ENCODE measurements at places on chromosomes 5 and 9.

DNA sequence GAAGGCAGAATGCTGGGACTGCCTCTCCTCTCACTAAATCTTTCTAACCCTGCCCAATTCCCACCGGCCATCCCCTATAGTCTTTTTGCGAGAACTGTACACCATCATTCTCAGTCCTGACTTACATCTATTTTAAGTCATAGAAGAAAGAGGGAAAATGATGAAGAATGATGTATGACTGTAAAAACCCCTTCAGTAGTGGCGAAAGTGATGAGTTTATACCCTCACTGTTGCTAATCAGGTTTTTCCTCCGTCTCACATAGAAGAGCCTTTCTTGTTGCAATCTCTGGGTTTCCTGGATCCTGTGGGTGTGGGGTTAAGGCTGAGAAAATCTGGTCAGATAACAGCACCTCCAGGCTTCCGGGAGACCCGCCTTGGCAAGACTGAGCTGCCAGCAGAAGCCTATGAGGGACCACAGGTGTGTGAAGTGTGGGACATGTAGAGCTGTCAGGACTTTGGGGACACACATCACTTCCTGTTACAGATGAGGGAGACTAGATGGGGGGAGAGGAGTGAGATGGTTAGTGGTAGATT lies 147.1 kb upstream of the SLC12A2 start:
- DNase-seq, result no peak

DNA sequence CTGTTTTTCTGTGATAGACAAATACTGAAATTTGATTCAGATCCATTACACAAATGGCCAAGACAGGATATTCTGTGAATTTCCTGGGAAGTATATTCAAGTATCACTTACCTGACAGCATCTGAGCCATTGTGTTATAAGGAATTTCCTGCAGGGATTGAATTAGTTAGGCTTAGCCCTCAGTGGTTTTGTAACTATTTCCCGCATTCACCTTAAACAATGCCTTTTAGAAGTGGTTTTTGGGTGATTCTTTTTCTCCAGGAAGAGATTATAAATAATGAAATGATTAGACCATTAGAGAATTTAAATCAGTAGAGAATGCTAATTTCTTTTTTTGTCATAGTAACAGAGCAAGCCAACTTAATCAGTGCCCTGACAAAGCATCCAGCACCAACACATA lies 30.6 kb downstream of the ITGA1 start:
- no peak for DNase-seq

- no peak for DNase-seq
Observed at GRCh38 chr5:130141659-130142320, 237.5 kb downstream of the CHSY3 start.

DNA sequence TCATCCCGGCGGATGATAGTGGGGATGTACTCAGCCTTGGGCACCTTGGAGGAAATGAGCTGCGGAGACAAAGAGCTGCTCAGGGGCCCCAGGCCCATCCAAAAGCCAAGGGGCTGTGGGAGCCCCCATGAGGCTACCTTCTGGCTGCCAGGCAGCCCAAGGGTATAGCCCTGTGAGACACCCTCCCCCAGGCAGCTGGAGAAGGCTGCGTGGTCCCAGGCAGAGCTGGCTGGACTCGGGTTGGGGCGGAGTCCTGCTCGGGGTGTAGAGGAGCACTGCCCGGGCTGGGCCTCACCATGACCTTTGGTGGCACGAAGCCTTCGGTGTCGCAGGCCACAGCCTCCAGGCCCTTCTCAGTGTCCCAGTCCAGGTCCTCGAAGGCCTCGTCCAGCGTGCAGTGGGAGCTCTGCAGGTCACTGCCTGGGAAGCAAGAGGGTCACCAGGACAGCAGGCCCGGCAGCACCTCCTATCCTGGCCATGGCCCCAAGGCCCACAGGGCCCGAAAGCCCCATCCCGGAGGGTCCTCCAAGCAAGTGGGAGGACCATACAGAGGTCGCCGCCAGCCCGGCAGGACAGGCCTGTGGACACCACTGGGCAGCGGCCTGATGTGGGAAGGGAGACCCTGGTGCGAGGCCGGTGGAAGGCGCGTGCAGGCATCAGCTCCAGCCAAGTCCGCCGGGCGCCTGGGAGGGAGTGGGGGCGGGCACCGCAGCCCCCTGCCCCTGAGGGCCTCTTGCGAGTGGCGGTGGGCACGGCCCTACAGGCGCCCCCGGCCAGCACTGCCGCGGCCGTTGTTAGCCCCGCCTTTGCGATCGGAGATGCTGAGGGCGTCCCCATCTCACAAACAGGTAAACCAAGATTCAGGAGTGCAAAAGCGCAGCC lies 6.1 kb downstream of the NSMF start:
- DNase-seq, result no peak

DNA sequence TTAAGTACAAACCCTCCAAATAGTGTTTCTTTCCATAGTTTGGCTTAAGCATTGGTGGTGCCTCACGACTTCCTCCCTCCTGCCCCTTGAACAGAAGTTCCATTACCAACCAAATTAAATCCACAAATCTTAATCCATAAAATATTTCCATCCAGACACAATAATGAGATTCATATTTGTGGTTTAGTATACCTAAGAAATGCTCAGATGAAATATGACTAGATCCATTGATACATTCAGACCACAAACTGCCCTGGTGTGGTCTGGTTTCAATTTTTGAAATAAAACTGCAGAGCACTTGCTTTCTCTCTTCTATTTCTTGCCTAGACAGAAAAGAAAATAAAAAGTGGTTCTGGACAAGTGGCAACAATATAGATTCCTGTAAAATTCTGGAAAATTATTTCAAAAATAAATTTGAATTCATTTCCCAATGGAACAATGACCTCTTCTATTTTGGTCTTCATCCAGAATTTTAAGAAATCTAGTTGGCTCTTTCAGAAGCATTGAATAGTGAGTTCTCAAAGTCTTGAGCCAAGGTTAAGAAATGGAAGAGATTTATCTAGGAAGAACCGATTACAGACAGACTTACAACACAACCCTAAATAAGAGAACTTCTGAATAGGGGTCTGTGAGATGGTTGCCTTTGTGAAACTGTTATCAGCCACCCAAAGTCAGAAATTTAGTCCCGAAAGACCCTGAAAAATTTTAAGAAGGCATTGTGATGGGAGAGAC lies 14.0 kb downstream of the TNC start:
- DNase-seq, result no peak

- DNase-seq, result no peak
Observed at GRCh38 chr5:178325311-178325678, 92.7 kb upstream of the PHYKPL start.

DNA sequence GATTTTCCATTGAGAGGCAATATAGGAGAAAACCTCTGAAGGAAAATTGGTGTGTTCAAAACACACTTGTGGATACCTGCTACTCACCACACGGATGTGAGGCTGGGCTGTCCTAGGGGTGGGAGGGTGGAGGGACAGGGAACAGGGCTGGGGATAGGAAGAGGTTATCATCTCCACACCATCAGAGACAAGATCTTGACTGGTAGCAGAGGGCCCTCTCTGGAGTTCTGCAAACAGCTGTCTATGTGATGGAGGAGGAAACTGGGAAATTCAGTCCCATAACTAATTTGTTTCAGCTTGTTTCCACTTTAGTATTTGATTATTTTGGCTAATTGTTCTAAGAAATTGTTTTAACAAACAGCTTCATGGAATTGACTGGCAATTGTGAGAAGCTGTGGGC lies 91.6 kb upstream of the FSTL4 start:
- no peak for DNase-seq

All from activated naive CD4-positive, alpha-beta T cell (primary cell).